ENCODE measurements at places on chromosomes 11 and 22.

- DNase-seq: no peak
Observed at GRCh38 chr11:11584937-11585336, 36.9 kb downstream of the GALNT18 start.

DNA sequence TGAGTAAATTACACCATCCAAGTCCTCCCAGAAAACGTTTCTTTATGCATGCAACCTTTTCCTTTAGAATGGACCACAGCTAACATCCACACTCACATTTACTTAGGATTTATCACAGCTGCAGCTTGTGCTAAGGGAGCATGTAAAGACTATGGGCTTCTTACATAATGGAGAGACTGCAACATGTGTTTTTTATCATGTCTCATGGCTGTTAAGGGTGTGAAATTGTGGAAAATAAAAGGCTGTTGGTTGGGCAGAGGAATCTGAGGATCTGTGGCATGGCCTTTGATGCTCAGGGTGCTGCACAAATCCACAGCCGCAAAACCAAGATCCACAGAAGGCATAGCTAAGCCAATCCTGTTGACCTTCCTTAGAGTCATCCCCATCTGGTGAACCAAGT, 112.0 kb upstream of the MTNR1B start:
- no peak for DNase-seq

GRCh38 chr11:129733384-129733783, 82.3 kb upstream of the TMEM45B start:
- DNase-seq: no peak

- no peak for DNase-seq
Observed at GRCh38 chr11:61357233-61357893, 4.3 kb downstream of the CYB561A3 start.

DNA sequence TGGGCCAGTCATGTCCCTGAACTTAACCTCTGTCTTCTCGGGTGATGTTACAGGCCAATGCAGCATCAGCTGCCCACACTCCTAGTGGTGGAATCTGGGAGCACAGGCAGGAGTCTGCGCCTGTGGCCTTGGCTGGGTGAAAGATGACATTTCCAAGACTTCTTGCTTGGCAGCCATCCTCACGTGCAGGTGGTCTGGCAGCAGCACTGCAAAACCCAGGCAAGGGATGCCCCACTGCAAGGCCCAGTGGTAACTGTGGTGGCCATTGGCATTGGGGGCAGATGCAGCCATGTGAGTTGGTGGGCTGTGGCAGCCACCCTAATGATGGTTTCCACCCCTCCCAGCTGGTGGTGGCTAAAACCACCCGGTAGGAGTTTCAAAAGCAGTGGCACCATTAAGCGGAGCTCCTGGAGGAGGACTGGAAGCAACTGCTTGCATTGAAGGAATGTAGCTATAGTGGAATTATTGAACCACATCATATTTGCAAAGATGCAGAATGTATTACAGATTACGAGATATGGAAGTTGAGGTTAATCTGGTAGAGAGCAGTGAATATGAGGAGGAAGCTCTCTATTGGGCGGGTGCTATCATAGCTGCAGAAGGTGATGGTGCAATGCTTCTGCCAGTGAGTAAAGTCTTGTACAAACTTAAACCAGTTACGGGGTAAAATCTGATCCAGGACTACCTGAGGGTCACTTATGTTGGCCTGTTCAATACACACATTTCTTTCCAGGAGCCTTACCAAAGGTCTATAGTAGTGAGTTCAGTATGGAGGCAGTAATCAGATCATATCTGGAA, 120.7 kb upstream of the TOP3B start:
- DNase-seq: no peak

GRCh38 chr11:23317816-23318215, 457.5 kb upstream of the CCDC179 start:
- no peak for DNase-seq

DNA sequence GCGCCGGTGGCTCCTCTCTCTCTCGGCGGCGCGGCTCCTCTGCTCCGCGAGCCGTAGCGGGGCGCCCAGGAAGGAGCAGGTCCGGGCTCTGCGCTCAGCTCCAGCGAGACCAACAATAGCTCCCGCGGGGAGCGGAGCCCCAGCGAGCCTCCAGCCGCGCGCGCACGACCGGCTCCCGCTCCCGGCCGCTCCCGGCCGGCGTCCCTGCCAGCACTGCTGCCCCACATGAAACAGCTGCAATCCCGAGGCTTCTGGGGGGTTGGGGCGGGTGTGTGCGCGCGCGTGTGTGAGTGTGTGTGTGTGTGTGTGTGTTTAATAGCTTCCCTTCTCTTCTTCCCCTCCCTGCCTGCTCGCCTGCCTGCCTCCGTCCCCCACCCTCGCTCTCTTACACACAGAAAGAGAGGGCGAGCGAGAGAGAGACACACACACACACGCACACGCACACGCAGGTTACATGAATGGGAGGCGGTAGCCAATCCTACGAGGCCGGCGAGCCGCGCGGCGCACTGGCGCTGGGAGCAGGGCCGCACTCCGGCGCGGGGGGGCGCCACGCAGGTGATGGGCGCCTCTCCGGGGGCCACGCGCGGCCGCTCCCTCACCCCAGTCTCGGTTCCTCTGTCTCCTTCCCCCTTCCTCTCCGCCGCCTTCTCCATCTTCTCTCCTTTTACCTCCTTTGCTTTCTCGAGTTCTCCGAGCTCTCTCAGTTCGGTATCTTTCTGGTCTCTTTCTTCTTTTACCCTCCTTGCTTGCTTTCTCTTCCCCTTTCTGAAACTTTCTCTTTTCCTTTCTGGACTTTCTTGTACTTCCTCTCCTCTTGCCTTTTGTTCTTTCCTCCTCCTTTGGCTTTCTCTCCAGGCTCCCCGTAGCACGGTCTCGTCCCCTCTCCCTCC, at the start of gene TENM4:
TENM4 (minus strand) TSS at position 460 of the 890 bp plus-strand sequence. CDS start 371,086 bp downstream, outside the sequence.
- no peak for DNase-seq

All from stimulated activated CD4-positive, alpha-beta T cell treated with anti-CD3 and anti-CD28 coated beads, Interleukin-2, amount 100 ng/mL, for 24 hours (primary cell).